H9 (cell line): ENCODE measurements at places on chromosomes 6 and 20.

- no peak for DNase-seq
Observed at GRCh38 chr6:148593130-148593812, 153.6 kb upstream of the UST start.

DNA sequence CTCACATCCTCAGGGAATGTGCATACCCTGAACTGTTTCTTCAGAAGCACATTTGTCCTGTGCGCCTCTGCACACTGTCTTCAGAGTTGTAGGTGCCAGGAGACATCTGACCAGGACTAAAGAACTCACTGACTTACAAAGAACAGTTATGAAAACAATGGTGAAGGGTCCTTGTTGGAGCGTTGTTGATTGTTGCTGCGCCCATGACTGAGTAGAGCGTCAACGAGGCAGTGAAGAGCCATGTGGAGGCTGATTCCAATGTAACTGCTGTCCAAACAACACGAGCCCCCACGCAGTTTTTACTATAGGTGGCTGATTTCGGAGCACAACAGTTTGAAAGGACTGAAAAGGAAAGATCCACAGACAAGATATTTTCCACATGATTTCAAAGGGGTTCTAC, 380.3 kb downstream of the CDH26 start:
- DNase-seq: no peak

- DNase-seq: peak; percentile 58
Observed at GRCh38 chr6:76633259-76633658, 560.8 kb upstream of the IMPG1 start.

DNA sequence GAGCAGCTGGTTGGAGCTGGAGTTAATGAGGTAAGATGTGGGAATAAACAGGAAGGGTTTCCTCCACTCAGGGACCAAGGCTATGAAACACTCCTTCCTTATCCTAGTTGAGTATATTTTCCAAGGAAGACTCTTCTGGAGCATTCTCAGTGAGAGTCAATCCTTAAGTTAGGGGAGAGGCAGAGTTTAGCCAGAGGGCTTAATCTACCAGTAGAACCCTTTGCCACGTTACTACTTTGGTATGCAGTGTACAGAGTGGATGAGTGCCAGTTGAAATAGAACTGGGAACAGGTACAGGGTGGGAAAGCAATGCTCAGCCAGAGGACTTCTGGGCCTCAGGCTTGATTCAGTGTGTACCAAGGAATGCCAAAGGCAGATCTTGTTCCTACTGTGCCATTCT, 114.3 kb downstream of the UBE3D start:
- DNase-seq: no peak

- no peak for DNase-seq
Observed at GRCh38 chr6:89978749-89979145, 84.5 kb downstream of the GJA10 start.

- no peak for DNase-seq
Observed at GRCh38 chr6:121523628-121524027, 88.2 kb downstream of the GJA1 start.

DNA sequence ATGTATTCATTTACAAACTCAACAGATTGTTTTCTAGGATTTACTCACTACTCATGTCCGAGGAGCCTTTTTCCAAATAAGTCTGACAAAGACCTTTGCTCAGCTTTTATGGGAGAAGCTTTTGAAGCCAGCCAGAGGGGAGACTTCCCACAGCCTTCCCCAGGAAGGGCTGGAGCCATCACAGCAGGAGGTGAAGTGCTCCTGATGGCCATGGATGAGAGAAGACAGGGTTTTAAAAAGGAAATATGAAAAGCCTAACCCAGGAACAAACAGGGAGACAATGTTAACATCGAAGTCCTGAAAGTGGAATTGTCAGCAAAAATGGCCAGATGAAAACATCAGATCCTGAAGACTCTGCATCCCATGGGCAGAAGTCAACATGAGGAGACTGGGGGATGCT, 11.6 kb upstream of the TAGAP start:
- no peak for DNase-seq

DNA sequence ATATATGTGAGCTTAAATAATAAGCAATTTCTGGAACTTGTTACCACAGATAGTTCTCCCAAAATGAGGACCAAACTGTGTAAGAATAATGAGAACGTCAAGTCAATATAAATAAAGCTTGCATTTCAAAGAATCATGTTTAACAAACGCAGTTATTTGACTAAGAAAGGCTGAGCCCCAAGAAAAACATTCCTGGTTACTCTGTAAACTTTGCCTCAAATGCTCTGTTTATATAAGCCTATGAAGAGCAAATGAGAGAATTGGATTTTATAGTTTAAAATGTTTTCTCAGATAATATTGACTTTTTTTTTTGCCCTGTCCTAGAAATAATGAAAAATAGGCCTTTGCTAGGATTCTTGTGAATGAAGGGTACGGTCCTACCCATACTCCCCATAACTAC, 81.3 kb downstream of the C6orf52 start:
- no peak for DNase-seq

DNA sequence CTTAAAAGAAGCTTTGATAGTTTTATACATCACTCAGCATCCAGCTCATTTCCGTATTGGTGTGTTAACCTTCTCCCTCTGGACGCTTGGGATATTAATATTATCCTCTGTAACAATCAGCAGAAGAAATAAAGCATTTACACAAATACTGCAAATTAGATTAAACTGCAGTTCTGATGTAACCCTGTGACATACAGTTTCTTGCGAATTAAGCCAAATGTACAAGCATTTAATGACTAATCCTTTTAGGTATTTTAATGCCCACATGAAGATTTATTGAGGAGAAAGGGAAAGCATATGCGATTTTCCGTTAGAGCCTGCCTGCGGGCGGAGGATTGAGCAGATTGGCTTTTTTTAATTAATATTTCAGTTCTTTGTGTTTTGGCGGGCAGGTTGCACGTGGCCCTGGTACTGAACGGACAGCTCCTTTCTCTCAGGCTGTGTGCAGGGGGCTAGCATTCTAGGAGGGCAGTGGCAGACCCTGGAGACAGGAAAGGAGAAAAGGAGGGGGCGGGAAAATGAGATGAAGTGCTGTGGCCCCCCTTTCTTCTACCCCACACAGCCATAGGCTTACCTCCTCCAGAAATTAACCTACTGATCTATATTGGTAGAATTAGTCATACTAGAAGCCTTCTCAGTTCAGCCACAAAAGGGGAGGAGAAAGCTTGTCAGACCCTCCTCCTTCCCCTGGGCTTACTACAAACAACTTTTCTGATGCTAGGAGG, 14.1 kb upstream of the TFAP2D start:
- DNase-seq: peak; percentile 41

DNA sequence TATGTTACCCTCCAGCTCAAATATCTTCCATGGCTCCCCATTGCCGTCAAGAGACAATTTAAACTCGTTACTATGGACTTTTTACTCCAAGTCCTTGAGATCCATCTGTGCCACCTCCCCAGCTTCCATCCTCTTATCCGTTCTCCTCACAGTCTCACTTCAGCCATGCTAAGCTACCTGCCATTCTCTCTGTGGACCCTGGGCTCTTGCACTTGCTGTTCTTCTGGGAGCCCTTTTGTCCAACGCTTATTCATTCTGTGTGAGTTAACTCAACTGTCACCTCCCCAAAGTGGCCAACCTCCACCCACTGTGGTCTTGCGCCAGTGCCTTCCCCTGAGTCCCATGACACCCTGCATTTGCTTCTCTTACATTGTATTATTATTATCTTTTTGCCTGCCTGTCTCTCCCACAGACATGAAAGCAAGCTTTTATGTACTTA, 132.4 kb downstream of the BCAS1 start:
- no peak for DNase-seq

DNA sequence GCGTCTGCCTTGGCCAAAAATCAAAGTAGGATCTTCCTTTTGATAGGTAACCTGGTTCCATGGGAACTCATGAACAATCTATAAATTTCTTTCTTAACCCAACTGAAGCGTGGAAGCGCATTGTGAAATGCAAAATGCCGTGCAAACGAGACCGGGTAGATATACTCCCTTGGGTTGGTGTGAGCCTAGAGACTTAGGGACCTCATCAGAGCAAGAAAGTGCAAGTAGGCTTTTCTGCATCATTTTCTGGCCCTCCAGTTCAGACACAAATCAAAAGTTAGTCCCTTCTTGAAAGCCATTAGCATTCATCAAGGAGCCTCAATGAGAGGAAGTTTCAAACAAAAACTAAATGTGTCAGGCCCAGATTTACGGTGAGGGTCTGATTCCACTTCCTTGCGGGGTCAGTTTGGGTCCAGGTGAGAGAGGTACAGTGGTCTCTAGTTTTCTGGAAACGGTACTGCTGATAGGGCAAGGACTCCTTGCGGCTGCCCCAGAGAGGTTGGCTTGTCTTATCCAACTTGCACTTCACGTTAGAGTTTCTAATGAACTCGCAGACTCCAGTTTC, 5.3 kb upstream of the ZNF184 start:
- no peak for DNase-seq

DNA sequence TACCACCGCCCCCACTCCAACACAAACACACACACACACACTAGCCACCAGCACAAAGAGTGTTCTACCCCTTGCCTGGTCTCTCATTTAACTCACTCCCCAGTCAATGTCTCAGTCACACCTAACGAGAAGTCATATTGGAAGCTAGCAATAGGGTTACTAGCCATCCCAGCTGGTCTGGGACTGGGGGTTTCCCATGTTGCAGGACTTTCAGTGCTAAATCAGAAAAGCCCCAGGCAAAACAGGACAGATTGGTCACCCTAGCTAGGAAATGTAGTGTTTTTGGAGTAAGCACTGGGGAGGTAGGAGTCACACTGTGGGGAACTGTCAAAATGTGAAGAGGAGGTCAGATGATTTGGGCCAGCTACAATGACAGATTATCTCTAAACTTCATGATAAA, 158.1 kb downstream of the UNC5CL start:
- DNase-seq: no peak

GRCh38 chr6:36268478-36269275, 1.2 kb upstream of the PNPLA1 start:
- DNase-seq: no peak

DNA sequence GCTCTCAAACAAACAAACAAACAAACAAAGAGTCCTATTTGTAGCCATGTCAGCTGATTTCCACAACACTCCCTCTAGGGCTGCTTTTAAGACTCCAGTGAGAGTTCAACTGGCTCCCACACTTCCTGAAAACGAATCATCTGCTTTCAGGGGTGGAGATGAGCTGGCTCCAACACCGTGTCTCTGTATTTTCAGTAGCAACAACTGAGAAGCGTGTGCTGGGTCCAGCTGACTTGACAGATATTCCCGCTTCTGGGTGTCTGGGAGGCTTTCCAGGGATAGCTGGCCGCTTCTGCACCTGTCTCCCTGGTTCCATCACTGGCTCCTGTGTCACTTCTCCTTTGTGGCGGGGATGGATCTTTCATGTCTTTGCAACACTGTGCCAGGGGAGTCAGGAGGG, 272.5 kb upstream of the SOX4 start:
- no peak for DNase-seq

GRCh38 chr6:33853026-33853425, 49.2 kb upstream of the MLN start:
- DNase-seq: no peak

DNA sequence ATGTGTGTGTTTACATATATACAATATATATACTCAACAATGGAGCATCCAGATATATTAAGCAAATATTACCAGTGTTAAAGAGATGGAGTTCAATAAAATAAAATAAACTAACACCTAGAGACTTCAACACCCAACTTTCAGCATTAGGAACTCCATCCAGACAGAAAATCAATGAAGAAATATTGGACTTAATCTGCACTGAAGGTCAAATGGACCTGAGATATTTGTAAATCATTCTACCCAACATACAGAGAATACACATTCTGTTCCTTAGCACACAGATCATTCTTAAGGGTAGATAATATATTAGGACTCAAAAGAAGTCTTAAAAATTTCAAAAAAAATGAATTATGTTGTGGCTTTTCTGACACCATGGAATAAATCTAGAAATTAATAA, 832.3 kb upstream of the ADGRB3 start:
- no peak for DNase-seq

DNA sequence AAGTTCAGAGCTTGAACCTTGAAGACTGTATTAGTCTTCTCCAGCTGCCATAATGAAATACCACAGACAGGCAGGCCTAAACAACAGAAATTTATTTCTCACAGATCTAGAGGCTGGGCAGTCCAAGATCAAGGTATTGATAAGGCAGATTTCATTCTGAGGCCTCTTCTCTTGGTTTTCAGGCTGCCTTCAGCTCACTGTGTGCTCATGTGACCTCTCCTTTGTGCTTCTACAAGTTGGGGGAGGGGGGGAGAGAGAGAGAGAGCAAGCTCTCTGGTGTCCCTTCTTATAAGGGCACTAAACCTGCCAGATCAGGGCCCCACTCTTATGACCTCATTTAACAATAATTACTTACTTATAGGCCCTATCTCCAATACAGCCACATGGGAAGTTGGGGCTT, 102.6 kb upstream of the RSPO3 start:
- peak; percentile 30 for DNase-seq
